Bone marrow (tissue), 2 donors: ENCODE measurements at places on chromosomes 7 and 10.

GRCh38 chr7:151139071-151139790, 28.3 kb downstream of the GBX1 start:
- no peak for DNase-seq

DNA sequence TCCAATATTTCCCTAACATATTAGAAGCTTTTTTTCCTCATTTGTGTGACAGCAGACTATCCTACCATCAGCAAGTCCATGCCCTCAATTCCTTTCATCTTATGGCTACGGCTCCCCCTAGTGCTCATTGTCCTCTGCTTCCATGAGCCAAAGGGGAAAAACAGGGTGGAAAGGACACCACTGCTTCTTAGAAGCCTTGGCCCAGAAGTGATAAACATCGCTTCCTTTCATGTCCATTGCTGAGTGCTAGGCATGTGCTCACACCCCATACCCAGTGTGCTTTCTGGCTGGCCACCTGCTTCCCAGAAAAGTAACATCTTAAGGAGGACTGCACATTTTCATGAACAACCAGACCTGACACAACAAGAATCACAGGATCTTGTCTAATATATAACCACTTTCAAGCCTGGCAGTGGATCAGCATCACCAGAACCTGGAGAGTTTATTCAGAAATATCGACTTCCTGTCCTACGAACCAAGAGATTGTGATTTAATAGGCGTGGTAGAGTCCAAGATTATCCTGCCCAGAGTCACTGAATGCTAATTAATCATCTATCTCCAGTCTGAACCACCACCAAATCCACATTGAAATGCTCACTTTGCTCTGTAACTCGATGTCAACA, 650.5 kb upstream of the SORCS1 start:
- no peak for DNase-seq

DNA sequence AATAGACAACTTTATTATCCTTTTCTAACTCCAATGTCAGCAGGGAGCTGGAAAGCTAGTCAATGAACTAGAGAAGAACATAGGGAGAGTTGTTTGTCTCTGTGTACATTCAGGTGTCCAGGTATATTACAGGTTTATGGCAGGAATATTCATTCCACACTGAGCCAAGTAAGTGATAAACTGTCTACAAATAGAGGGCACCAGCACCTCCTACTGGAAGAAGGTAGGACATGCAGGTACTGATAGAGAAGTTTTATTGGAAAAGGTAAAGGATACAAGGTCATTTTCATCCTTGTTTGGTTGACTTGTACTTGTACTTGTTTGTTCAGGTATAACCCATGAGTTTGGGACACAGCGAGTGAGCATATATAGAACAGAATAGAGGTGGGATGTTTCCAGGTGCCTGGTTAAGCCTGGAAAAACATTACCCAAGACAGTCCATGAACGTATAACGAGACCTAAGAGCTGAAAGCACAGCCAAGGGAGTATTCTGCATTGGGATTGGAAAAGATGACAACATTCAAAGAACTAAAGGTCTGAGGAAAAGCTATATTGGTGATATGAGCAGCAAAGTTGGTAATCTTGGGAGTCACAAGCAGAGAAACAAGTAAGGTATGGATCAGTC, 61.4 kb upstream of the PPP1R3C start:
- DNase-seq: no peak

DNA sequence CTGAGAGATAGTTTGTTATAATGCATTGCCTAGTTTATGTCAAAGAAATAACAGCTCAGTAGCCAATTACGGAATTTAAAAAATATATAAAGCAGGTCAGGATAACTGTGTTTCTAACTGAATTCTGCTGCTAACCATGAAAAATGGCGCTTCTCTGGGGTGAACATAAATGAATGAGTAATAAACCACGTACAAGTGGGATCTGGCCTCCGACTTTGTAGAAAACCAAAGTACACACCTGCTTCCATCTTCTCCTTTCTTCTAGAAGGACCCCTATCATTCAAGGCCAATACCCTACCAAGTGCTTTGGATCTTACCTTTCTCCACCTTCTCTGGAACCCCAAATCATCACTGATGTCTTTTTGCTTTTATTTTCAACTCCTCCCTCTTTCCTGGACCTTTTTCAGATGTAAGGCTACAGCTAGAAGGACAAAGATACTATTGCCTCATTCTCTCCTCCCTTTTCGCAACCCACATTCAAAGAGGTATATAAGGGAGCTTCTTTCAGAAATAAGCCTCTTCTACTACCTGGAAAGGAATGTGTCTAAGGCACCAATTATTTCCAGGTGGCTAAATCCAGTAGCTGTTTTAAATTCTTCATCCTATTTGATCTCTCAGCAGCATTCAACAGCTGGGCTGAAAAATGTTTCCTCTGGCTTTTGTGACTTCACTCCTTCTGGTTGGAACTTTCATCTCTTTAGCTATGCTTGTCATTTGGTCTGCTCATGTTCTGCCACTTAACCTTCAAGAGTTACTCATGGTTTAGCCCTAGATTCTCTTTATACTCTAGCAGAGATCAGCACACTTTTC, 37.7 kb downstream of the NAMPT start:
- no peak for DNase-seq

DNA sequence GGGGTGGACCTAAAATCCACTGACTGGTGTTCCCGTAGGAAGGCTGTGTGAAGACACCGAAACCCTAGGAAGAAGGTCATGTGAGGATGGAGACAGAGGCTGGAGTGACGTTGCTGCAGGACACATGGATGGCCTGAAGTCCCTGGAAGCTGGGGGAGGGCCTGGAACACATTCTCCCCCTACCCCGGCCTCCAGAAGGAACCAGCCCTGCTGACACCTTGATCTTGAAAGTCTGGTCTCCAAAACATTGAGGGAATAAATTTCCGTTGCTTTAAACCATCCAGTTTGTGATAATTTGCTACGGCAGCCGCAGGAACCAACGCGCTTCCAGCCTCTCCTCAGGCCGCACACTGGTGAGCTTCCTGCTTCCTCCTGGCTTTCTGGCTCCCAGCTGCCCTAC, 288.2 kb downstream of the GLRX3 start:
- DNase-seq: no peak

DNA sequence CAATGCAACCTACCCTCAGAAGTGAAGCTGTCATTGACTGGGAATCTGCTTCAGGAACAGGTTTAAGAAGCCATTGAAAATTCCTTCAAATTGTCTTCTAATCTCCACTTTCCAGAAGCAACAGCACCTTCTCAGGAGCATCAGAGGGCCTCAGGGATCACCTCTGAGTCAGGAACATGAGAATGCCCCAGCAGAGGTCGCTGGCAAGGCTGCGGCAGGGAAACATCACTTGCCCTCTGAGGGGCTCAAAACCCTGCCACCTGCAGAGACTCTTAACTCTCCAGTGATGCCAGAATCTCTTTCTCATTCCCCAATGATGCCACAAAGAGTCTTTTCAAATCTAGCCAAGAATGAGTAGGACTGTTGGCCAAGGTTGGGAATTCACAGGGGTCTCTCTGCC, 5.9 kb upstream of the MAPK8 start:
- no peak for DNase-seq

- no peak for DNase-seq
Measured at GRCh38 chr7:36640682-36641081, 83.6 kb downstream of the AOAH start.

- DNase-seq: no peak
Measured at GRCh38 chr10:5364374-5364773, 392 bp upstream of the UCN3 start.

- no peak for DNase-seq
Measured at GRCh38 chr10:71272056-71272771, 46.8 kb upstream of the SLC29A3 start.

DNA sequence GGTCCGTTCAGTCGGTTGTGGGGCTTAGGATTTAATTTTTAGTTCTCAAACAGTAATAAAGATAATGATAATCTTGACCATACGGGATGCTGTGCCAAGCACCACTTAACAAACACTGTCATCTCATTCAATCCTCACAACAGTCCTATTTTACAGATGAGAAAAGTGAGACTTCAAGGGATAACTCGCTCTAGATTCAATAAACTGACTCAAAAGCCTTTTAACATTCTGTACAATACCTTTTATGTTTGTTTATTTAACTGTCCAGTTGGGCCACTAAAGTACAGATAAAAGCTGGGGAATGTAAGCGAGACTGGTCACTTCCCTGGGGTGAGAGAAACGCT, 437 bp upstream of the CFAP69 start:
- DNase-seq: no peak

GRCh38 chr10:55820478-55820877, 540.6 kb downstream of the ZWINT start:
- no peak for DNase-seq

GRCh38 chr7:13633857-13634256, 355.6 kb downstream of the ETV1 start:
- no peak for DNase-seq

DNA sequence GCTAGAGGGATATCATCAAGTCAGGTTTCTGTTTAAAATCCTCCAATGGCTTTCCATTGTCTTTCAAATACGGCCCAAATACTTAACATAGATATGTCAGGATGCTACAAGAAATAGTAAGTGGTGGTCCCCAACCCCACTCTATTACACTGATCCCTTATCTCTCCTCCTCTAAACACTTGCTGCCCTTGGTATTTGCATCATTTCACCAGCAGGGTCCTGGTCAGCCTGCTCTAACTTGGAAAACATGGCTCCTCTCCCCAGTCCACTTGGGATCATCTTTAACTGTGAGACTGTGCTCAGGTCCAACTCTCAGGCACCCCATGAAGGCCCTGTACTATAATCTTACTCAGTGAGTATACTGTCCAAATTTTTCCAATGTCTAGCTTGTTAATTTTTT, 53.8 kb upstream of the GSAP start:
- no peak for DNase-seq
